Suprapubic skin (tissue), 4 donors: ENCODE measurements at places on chromosomes 4 and X. TPM values are rescaled to one million over a fixed set of nuclear protein-coding genes. Genes with fewer than 3 reads are reported as not detected.

Gene ARL9
- total RNA-seq = 1.4 TPM

Gene PDS5A
- total RNA-seq = 89.6 TPM

Gene REPS2
- 10.9 TPM for total RNA-seq

Gene MND1
- not detected for total RNA-seq

Gene ANXA10
- total RNA-seq = not detected

Gene TMSB15C
- 1.3 TPM for total RNA-seq

Gene CABS1
- not detected for total RNA-seq

Gene ARX
- 0.15 TPM for total RNA-seq

Gene KDR
- total RNA-seq = 9.3 TPM

Gene PHEX
- total RNA-seq = not detected
